ENCODE measurements at places on chromosomes 4 and X.

DNA sequence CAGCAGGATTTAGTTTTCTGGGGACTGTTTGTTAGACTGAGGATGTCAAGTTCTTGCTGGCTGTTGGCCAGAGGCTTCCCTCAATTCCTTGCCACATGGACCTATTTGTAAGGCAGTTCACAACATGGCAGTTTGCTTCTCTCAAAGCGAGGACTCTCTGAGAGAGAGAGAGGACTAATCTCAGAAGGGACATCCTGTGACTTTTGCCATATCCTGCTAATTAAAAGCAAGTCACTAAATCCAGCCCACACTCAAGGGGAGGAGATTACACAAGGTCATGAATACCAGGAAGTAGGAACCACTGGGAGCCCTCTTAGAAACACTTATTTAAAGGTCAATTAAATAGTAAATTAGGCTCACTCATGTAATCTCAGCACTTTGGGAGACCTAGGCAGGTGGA lies 38.2 kb downstream of the PPP1R2C start:
- no peak for DNase-seq

DNA sequence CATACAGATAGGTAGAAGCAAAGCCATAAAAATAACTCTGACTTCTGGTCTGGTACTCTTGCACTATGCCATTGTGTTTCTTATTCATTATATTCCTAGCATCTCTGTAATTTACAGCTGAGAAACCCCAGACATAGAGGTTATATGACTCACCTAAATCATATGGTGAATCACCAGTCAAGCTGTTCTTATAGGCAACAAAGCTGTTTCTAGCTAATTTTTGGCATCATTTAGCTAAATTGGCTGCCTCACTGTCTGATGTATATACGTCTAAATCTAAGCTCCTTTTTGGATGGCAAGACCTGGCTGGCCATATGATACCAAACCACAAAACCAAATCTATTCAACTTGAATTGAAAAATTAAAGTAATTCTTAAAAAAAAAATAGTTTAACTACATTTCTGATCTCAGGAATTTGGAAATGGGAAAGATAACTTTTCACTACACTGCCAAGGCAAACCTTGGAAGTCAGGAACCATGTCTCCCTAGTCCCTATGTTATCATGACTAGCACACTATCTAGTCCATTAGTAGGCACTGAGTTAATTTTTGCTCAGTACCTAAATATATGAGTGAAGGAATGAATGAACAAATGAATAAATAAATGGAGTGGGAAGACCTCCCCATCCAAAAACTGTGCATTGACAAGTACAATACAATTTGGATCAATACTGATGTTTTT lies 41.3 kb upstream of the STAG2 start:
- no peak for DNase-seq

DNA sequence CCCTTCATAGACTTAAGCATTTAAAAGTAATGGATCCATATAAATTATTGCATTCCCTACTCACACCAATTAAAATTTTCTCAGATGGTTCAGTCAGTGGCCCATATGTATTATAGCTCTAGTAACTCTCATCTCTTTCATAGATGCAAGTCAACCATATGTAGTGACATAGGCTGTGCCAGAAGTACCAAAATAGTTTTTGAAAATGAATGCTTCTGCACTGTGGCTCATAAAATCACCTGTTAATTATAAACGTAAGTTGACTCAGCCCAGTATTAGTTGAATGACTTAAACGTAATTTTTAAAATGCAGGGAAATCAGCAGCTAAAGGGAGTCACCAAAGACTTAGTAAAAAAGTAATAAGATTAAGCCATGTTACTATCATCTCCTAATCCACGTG lies 143.8 kb downstream of the PPARGC1A start:
- no peak for DNase-seq

DNA sequence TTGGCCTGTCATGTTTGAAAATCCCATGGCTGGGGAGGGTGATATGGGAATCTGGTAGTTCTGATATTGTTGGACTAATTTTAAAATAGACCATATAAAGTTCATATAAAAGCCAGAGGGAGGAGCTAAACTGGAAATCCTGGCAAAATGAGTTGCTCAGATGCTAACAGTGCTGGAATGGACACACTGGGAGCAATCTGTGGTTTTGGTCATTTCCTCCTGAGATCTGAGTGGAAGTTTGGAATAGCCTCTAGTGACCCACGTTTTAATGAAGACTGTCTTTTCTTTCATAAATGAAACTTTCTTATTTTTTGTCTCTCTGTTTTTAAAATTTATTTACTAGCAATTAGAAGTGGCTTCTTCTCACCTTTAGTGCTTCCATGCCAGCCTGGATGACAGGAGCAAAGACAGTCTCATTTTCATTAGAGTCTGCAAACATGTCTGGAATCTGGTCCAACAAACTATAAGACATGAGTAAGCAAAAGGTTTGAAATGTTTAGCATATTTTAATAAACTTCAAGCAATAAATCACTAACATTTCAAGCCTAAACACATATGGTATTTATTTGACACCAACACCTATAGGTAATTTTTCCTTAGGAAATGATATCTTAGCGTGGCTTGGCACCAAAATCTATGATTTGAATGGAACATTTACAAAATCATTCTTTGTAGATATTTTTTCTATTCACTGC lies 66.6 kb downstream of the METTL14 start:
- no peak for DNase-seq

DNA sequence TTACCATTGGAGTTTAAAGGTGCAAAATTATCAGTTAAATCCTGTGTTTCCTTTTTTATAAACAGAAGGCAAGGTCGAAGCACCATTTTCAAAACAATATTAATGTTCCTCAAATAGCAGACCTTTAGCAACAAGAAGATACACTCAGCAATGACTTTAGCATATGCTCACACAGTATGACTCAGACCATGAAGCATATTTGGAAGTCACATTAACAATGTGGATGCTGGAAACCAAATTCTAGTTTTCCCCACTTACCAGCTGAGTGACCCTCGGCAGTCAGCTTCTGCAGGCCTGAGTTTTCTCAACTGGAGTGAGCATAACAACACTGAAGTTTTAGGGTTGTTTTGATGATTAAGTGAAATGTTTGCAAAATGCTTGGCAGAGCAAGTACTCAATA lies 130.5 kb downstream of the ANK2 start:
- no peak for DNase-seq

GRCh38 chr4:105092356-105092755 lies 54.3 kb upstream of the TET2 start:
- DNase-seq: no peak

- DNase-seq: no peak
Observed at GRCh38 chr4:165403637-165404036, 24.8 kb downstream of the CPE start.

DNA sequence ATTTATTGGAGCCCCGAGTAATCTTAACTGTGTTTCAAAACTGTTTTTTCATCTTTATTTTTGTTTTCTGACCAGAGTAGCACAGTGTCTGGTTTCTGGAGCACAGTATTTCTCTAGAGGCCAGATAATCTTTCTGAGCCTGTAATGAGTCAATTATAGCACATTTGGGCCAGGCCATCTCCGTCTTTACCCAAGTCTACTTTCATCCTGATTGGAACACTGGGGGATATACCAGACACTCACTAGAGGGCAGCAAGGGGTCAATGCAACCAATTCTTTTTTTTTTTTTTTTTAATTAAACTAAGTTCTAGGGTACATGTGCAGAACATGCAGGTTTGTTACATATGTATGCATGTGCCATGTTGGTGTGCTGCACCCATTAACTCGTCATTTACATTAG lies 282.0 kb downstream of the ARHGAP24 start:
- DNase-seq: no peak

- no peak for DNase-seq
Observed at GRCh38 chrX:121570072-121570841, 522.8 kb downstream of the GLUD2 start.

- no peak for DNase-seq
Observed at GRCh38 chr4:55822329-55822728, 2.7 kb downstream of the EXOC1L start.

- DNase-seq: no peak
Observed at GRCh38 chr4:146959692-146960091, 14.0 kb upstream of the TTC29 start.

GRCh38 chrX:37995428-37995827 lies 10.9 kb upstream of the SYTL5 start:
- DNase-seq: no peak

GRCh38 chr4:109184491-109184961 lies 117.9 kb downstream of the COL25A1 start:
- DNase-seq: no peak

DNA sequence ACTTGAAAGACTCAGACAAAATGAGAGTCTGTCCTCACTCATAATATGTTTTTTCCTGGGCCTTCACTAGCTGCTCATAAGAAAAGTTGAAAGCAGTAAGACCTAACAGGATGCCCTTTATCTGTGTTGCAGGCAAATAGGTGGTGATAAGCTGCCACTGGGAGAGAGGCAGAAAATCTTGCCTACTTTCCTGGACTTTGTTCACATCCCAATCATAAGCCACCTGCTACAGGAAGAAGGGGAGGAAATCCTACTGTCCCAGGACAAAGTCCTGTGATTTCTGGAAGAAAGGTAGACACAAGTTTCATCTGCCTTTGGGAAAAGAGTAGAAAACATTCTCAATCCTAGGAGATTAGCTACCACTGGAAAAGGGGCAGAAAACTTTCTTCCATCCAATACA lies 13.3 kb upstream of the SPANXN2 start:
- no peak for DNase-seq

GRCh38 chrX:97039363-97040029 lies 155.8 kb downstream of the RPA4 start:
- no peak for DNase-seq

DNA sequence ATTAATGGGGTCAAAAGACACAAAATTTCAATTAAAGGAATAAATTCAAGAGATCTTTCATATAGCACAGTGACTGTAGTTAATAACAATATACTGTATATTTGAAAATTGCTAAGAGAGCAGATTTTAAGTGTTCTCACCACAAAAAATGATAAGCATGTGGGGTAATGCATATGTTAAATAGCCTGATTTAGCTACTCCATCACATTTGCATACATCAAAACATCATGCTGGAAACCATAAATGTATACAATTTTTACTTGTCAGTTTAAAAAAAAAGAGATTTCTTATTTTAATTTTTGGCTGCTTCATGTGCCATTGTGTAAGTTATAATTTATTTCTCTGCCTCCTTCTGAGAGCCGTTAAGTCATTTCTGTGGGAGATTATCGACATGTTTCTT lies 65.9 kb downstream of the FAM184B start:
- DNase-seq: no peak

GRCh38 chr4:5717449-5718158 lies 6.6 kb downstream of the EVC start:
- DNase-seq: no peak

GRCh38 chr4:17347445-17347844 lies 164.4 kb downstream of the QDPR start:
- DNase-seq: no peak

GRCh38 chr4:73727685-73728084 lies 12.7 kb upstream of the CXCL8 start:
- peak; percentile 55 for DNase-seq

DNA sequence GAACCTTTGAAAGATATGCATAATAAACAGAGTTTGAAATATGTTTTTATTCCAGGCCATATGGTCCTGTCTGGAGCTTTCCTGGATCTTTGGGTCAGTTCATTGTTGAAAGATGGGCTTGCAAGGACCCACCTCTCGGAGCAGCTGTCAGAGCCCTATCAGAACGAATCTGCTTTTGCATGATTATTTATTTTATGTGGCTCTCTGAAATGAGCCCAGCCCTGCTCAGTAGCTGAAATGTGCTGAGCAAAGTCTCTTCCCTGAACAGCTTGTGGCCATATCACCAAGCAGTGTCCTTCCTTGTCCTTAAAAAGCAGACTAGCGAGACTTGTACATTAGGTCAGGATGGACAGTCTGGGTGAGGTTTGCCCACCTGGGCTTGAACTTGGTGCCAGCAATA lies 110.8 kb downstream of the GBA3 start:
- DNase-seq: no peak

GRCh38 chr4:186318481-186318880 lies 52.5 kb downstream of the F11 start:
- DNase-seq: no peak

GRCh38 chr4:42159271-42160001 lies 7.0 kb upstream of the BEND4 start:
- DNase-seq: no peak

GRCh38 chr4:14379183-14379582 lies 623.1 kb upstream of the CPEB2 start:
- no peak for DNase-seq

GRCh38 chr4:104025251-104025650 lies 305.5 kb upstream of the TACR3 start:
- DNase-seq: no peak

- DNase-seq: no peak
Observed at GRCh38 chr4:76485450-76485849, 50.4 kb downstream of the SHROOM3 start.

DNA sequence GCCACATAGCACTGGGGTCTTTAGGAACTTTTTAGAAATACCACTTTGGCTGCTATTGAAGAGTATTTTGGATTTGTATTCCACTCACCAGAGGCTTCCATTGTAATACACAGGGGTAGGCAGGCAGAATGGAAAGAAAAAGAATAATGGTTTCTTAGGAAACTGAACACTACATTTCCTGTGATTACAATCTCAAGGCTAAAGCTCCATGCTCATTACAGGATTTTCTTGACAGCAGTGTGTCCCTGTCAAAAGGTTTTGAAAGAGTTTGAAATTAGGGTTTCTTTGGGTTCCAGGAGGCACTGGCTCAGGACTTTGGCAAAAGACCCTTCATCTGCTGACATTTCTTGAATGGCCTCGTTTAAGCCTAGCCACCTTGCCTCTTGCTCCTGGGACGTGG lies 74.8 kb upstream of the STIM2 start:
- no peak for DNase-seq

DNA sequence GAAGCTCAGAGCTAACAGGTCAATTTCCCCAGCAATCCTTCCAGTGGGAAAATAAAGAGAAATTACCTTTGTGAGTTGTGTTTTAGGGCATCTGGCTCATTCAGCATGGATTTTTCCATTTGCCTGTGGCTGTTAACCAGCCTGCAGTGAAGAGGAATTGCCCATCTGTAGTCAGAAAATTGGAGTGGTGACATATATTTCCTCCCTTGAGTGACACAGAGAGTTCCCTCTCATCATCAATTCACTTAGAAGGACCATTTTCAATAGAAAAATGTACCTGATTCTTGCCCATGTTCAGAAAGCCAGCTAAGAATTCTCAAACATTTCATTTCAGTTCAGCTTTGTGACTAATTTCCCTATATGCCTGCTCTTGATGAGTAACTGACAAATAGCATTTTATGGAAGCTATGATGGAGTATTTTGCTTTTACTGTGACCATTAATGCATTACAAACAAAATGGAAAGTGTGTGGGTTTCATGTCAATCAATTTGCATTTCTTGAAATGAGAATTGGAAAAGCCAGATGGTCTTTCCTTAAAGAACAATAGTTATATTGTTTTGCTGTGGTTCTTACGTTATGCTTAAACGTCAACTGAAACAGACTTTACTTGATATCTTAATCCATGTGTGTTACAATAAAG lies 155.8 kb downstream of the NWD2 start:
- DNase-seq: no peak
